Stimulated activated CD8-positive, alpha-beta memory T cell treated with anti-CD3 and anti-CD28 coated beads, Interleukin-2, amount 100 ng/mL, for 1 hour (primary cell): ENCODE measurements at places on chromosomes 3 and 15.

DNA sequence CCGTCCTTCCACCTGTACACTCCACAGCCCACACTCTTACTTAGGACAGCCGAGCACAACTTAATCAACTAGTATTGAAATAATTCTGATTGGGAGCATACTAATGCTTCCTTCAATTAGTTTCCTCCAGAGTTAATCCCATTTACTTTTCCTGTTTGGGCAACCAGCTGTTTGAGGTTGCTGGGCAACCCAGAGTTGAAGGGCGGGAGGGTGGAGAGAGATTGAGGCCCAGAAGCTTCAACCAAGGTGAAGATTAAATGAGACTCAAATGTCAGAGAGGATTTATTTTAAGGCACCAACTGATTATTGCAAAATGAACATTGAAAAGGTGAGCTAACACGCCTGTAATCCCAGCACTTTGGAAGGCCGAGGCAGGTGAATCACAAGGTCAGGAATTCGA is 428.5 kb upstream of the SEMA6D start:
- no peak for DNase-seq

GRCh38 chr3:187954873-187955586 is 198.9 kb upstream of the LPP start:
- no peak for DNase-seq

DNA sequence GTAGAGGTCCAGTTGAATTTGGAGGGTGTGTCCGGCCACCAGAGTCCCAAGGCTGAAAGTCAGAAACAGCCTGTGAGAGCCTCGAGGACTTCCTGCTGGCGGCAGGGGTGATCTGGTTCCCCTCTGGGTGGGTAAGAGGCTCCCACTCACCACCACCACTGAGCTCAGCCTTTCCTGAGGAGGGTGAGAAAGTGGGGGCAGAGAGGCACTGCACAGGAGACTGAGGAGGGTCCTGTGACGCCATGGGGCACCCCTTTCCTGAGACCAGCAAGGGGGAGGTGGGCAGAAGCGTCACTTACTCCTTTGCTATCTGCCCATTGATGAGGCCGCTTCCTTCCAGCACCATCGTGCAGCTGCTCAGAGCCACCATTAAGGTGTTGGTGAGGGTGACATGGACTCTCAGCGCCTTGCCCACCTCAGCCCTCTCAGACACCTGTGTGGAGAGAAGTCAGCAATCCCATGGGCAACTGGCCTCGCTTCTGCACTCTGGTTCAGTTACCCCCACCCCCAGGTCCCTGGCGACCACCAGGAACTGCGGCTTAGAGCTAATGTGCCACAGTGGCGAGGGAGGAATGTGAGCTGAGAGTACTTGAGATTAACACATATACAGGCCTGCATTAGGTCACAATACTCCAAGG is 10.0 kb upstream of the TGM5 start:
- DNase-seq, result no peak

DNA sequence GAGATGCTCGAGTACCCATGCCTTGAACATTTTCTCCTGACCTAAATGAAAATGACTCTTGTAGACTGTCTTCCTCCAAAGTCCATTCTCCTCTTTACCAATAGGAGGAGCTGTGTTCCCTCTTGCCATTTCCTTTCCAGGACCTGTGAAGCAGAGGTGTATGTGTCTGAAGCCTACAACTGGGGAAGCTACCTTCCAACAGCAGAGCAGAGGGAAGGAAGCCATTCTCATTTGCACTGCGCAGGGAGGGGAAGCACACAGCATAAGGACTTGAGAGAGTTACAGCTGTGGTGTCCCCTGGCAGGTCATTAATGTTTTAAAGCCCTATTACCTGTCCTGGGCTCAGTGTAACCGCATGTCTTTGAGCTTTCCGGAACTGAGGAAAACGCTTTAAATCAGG is 38.7 kb downstream of the HSPBAP1 start:
- no peak for DNase-seq

- DNase-seq, result no peak
These were observed 46.4 kb upstream of the TSEN2 start for GRCh38 chr3:12437861-12438260.

- no peak for DNase-seq
These were observed 47.3 kb upstream of the TBL1XR1 start for GRCh38 chr3:177244606-177245005.

GRCh38 chr3:189317911-189318310 is 146.1 kb downstream of the TPRG1 start:
- DNase-seq, result no peak

DNA sequence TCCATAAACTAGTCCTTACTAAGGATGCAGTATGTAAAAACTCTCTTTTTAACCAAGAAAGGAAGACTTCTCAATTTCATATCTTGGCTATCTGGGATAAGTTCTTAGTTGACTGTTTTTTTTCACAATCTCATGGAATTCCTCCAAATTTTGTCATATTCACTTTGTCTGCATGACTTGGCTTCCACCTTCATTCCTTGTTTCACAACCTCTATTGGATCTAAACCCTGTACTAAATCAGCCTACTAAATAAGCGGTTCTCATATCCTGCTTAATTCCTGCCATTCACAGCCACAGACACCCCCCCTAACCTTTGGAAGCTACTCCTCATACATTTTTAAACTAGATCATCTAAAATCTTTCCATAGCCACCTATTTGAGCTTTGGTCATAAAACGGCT is 370.6 kb upstream of the NAALADL2 start:
- DNase-seq, result no peak

GRCh38 chr3:184645336-184645735 is 66.5 kb downstream of the MAGEF1 start:
- DNase-seq, result no peak

- no peak for DNase-seq
These were observed 11.2 kb upstream of the P2RY1 start for GRCh38 chr3:152823781-152824180.

GRCh38 chr15:48646331-48646730 is 822 bp upstream of the FBN1 start:
- no peak for DNase-seq

DNA sequence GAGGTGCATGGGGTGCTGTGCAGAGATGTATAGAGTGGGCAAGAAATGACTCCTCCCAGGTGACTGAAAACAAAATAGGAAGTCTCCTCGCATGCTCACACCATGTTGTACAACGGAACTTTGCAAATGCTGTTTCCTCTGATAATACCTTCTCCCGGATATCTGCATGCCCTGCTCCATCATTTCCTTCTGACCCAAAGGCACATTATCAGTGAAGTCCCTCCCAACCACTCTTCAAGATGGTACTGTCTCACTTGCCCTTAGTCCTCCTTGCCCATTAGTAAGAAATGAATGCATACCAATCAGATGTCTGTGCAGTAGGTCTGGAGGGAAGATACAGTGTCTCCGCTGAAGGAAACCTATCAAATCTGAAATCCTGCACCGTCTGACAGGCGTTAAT is 12.0 kb downstream of the TMED3 start:
- DNase-seq, result no peak

- no peak for DNase-seq
These were observed 37.1 kb upstream of the IL12A start for GRCh38 chr3:159951540-159951939.
